ENCODE measurements at places on chromosomes 13 and 19.

DNA sequence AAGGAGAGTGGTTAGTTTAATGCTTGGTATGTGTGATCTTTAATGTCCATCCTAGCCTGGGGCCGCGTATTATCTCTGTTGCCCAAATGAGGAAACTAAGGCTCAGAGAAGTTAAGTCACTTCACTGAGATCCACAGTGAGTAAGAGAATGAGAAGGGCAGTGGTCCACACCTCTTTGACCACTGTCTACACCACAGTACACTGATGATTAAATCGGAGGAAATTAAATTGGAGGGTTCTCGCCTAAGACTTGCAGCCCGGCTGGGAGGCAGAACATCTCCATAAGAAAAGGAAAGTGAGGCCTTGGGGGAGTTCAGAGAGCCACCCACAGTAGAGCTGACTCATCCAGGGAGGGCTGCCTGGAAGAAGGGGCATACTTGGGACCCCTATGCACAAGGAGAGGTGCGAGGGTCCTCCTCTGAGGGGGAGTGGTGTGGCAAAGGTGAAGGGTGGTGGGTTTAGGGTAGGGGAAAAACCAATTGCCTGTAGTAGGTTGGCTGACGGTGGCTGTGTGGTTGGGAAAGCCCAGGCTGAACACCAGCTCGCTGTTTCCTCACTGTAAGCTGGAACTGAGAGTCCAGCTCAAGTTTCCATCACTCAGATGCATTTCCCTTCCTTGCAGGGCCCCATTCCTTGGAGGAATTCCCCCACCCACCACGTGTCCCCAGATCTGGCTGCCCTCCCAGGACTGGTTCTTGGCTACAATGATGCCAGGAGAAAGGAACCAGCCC, 15.0 kb upstream of the DHRS12 start:
- no peak for DNase-seq

- DNase-seq = peak; percentile 52
These were observed at the start of gene HRC for GRCh38 chr19:49155005-49155819. TSS of gene HRC (minus strand) at chr19:49155396. CDS start at chr19:49155237, 159 bp downstream.

- DNase-seq = no peak
These were observed 25.3 kb downstream of the PEPD start for GRCh38 chr19:33496038-33496895.

DNA sequence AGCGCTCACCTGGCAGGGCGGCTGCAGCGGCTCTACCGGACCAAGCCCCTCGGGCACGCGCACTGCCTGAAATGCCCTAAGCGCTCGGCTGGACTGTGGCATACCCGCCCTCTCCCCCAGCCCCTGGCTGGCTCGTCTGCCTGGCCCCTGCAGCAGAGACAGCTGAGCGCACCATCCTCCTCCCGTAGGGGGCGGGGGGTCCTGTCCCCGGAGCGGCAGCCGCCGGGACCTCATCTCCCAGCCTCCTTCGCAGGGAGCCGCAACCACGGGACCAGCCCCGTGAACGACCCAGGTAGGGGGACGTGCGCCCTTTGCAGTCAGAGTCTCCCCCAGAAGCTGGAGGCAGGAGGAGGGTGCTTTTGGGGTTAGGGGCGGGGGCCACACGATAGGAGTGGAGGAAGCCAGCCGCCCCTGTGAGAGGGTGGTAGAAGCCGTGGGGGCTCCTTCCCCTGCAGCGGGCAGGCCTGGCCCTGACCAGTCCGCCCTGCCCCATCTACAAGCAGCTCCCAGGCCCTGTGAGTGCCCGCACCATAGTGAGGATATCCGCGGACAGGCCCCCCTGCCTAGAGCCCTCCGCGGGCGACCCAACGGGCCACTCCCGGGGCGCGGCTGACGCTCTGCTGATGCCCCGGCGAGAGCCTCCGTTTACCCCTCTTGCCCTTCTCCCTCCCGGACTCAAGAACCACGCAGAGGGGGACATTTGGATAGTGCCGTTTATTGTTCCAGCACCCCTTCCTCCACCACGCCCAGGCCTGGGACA, 34.2 kb downstream of the ZNF787 start:
- DNase-seq = no peak

GRCh38 chr19:41547569-41547968, 28.4 kb upstream of the CEACAM21 start:
- no peak for DNase-seq

- no peak for DNase-seq
These were observed 6.6 kb upstream of the TFDP1 start for GRCh38 chr13:113577881-113578435.

DNA sequence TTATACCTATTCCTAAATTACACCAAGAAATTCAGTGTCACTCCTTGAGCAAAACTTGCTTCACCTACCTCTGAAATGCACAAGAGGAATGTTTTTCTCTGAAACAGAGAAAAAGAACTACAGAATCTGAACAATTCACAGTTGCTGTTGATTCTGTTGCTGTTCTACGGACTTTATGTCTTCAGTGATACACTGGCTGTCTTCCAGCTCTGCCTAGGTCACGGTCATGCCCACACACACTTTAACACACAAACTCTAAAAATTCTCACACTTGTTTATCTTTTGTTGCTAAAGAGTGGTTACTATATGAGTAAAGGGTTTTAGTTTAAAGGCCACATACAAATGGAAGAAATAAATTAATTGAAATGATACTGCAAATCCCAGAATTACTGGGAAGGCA, 124.4 kb upstream of the SPRY2 start:
- DNase-seq = no peak

- peak; percentile 92 for DNase-seq
These were observed 5.8 kb downstream of the GMIP start for GRCh38 chr19:19637523-19638251.

- DNase-seq = no peak
These were observed 4.7 kb upstream of the POMP start for GRCh38 chr13:28654276-28654675.

DNA sequence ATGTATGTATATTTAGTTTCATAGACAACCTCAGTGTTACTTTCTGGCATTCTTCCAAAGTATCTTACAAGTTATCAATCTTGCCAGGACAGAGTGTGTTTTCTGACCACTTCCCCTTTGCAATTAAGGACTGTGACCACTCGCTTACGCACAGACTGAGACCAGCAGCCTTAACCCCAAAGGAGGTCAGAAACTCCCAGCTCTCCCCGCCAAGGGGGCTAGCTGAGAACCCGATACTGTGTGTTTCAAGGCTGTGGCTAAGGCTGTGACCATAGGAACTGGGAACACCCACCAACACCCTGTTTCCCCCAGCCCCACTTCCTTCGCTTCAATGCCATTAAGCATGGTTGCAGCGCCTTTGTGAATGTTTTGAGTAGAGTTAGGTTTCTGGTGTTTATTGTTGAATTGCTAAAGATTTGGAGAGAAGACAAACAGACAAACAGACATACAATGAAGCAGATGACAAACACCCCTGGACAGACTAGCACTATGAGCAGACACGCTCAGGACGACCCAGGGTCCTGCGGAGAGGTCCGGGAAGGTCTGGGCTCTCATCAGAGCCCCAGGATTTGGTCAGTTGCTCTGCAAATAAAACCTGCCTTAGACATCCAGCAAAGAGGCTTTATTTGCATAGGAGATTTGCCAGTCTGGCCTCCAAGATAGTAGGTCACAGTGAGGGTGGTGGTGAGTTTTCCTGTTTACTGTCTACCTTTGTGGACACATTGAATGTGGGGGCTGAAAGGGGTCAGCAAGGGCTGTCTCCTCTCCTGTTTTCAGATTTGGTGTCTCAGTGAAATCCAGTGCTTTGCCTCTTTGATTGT, 25.0 kb upstream of the TNFSF11 start:
- DNase-seq = no peak

GRCh38 chr13:30418075-30418716, 4.1 kb upstream of the UBE2L5 start:
- DNase-seq = no peak

DNA sequence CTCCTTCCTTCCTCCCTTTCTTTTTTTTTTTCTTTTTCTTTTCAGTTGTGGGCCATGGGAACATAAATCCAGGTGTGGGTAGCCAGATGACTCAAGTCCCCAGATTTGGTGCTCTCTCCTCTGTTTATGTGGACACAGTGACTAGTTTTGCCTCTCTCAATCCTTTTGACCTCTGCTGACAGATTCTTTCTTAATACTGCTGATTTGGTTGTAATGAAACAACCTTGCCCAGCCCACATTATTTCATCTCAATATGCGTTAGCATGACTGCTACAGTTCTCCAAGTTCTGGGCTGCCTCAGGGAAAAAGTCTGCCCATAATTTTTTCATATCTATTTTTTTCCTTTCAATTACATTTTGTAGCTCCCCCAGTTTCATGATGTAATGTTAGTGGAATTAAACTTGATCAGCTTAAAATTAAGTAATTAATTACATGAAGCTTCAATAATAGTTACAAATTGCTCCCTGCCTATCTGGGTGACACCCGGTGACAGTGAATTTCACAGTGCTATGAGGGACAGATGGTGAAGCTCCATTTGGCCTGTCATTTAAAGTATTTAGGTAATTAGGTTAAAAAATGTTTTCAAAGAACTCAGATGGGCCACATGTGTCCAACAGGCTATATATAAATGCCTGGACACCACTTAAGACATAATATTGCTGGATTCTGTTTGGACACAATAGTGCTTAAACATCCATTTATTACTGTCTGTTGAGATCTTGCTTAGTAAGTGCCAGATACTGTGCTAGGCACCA, 118.8 kb upstream of the FRY start:
- no peak for DNase-seq

- peak; percentile 70 for DNase-seq
These were observed at the start of gene PEAK3 for GRCh38 chr19:2282062-2282861. TSS of gene PEAK3 (minus strand) at chr19:2282175. CDS start at chr19:2280931, 1,244 bp downstream.

GRCh38 chr19:42282819-42283187, 13.8 kb downstream of the CIC start:
- no peak for DNase-seq

Measured in H9 (cell line).